ENCODE measurements at places on chromosomes 11 and 22. TPM values are rescaled to one million over a fixed set of nuclear protein-coding genes. Genes with fewer than 3 reads are reported as not detected.

DNA sequence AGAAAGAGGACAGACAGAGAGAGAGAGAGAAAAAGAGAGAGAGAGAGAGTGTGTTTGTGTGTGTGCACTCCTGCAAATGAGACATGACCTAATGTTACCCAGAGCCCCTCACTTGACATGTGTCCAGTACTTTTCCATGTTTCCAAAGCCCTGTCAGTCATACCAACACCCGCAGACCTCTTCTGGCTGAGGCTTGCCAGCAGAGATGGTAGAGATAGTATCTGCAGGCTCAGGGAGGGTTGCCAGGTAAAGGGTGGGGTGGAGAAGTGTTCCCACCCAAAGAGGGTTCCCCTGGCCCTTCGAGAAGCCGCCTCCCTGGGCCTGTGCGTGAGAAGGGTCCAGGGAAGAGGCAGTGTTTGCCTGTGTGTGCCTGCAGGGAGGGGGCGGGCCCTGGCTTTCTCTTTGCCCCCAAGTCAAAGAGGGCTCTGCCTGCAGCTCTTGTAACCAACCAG is 40.7 kb downstream of the POU2F3 start:
- no peak overlapping the region for H3K27ac ChIP-seq
- H3K27me3 ChIP-seq, result no peaks in the 10 kb centered on the region
- H3K4me3 ChIP-seq, result no peak overlapping the region
- no peak for DNase-seq
- no peaks in the 10 kb centered on the region for H3K4me1 ChIP-seq
- H3K36me3 ChIP-seq, result no peaks in the 10 kb centered on the region

- H3K4me1 ChIP-seq, result no peaks in the 10 kb centered on the region
- no peak overlapping the region for H3K27ac ChIP-seq
- no peaks in the 10 kb centered on the region for H3K27me3 ChIP-seq
- no peak overlapping the region for H3K4me3 ChIP-seq
- DNase-seq, result peak; percentile 42
Measured at GRCh38 chr11:67044496-67044895, 12.2 kb upstream of the RHOD start.

GRCh38 chr11:27699242-27699925 is 871 bp downstream of the BDNF start:
- no peak overlapping the region for H3K27ac ChIP-seq
- H3K4me1 ChIP-seq, result peaks cover 4% of the 10 kb centered on the region
- H3K4me3 ChIP-seq, result peak overlapping the region; percentile 32
- H3K36me3 ChIP-seq, result no peaks in the 10 kb centered on the region
- DNase-seq, result no peak

DNA sequence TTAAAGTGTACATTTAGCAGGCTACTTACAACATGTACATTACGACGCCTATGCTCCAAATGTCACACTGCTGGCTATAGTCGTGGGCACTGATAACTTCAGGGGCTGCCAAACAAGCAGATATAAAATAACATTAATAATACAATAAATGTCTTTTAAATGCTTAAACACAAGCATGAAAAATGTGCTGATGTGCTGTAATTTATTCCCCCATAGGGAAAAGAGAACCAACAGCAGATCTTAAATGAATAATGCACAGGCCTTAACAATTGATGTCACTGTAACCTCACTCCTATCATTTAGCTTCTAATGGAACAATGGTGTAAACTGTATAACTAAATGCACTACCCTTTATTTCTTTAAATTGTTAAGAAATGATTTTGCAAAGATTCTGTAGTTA is 153.4 kb downstream of the STK33 start:
- H3K27ac ChIP-seq, result no peak overlapping the region
- no peak for DNase-seq
- no peaks in the 10 kb centered on the region for H3K27me3 ChIP-seq
- H3K4me3 ChIP-seq, result no peak overlapping the region
- H3K36me3 ChIP-seq, result no peaks in the 10 kb centered on the region
- no peaks in the 10 kb centered on the region for H3K4me1 ChIP-seq

GRCh38 chr11:61116426-61117167 is 14.3 kb downstream of the CD5 start:
- no peaks in the 10 kb centered on the region for H3K27me3 ChIP-seq
- no peaks in the 10 kb centered on the region for H3K36me3 ChIP-seq
- H3K4me1 ChIP-seq, result no peaks in the 10 kb centered on the region
- no peak overlapping the region for H3K27ac ChIP-seq
- DNase-seq, result no peak

DNA sequence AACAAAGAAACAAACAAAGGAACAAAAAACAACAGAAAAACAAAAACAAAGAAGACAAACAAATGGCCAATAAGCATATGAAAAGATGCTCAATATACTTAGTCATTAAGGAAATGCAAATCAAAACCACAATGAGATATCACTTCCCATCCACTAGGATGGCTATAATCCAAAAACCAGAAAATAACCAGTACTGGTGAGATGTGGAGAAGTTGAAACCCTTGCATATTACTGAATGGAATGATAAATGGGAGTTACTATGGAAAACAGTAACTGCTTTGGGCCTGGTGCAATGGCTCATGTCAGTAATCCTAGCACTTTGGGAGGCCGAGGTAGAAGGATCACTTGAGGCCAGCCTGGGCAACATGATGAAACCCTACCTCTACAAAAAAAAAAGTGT is 44.9 kb upstream of the RBFOX2 start:
- H3K27ac ChIP-seq, result no peak overlapping the region
- no peaks in the 10 kb centered on the region for H3K27me3 ChIP-seq
- no peaks in the 10 kb centered on the region for H3K36me3 ChIP-seq
- H3K4me3 ChIP-seq, result no peak overlapping the region
- H3K4me1 ChIP-seq, result no peaks in the 10 kb centered on the region
- DNase-seq, result no peak

GRCh38 chr11:101862391-101863233 is 52.2 kb upstream of the CEP126 start:
- no peaks in the 10 kb centered on the region for H3K36me3 ChIP-seq
- H3K4me3 ChIP-seq, result no peak overlapping the region
- peaks cover 3% of the 10 kb centered on the region for H3K4me1 ChIP-seq

DNA sequence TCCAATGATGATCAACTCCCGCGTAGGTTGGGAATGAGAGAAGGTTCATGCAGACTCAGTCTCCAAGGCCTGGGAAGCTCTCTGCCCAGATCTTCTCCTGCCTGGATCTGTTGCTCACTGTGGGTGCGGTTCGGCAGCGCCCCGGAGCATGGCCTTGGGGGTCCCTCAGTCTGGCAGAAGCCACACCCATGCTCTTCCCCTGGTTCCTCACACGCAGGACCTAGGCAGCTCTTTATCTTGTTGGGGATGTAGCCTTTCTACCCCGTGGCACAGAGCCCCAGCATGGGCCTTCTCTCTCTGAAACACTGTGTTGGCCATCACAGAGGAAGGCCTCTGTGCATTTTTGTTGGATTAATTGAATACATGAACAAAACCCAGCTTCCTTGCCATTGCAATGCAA is 1461.6 kb downstream of the BRD1 start:
- H3K27me3 ChIP-seq, result no peaks in the 10 kb centered on the region
- no peaks in the 10 kb centered on the region for H3K36me3 ChIP-seq
- no peak overlapping the region for H3K4me3 ChIP-seq
- no peak for DNase-seq

- H3K27ac ChIP-seq, result peak overlapping the region; percentile 98
- peak overlapping the region; percentile 95 for H3K4me3 ChIP-seq
- no peaks in the 10 kb centered on the region for H3K36me3 ChIP-seq
- DNase-seq, result peak; percentile 80
Measured at GRCh38 chr22:41447435-41448188, 1.0 kb upstream of the TOB2 start.

GRCh38 chr11:115488945-115489344 is 15.3 kb downstream of the CADM1 start:
- no peaks in the 10 kb centered on the region for H3K36me3 ChIP-seq
- no peak overlapping the region for H3K27ac ChIP-seq
- H3K4me3 ChIP-seq, result no peak overlapping the region

BCO2 gene
- total RNA-seq, result 33.3 TPM

AGBL2 gene
- total RNA-seq, result 0.55 TPM

SCN2B gene
- total RNA-seq, result not detected

DEUP1 gene
- total RNA-seq, result not detected

OR9Q1 gene
- not detected for total RNA-seq

CLDN5 gene
- 5.7 TPM for total RNA-seq

TTC28 gene
- 38.3 TPM for total RNA-seq

GRIA4 gene
- not detected for total RNA-seq

MYRF gene
- total RNA-seq, result 7.6 TPM

HTR3A gene
- total RNA-seq, result 0.25 TPM

CAT gene
- 391 TPM for total RNA-seq

All from right lobe of liver (tissue), 6 donors.